ENCODE measurements at places on chromosomes 6 and 20.

DNA sequence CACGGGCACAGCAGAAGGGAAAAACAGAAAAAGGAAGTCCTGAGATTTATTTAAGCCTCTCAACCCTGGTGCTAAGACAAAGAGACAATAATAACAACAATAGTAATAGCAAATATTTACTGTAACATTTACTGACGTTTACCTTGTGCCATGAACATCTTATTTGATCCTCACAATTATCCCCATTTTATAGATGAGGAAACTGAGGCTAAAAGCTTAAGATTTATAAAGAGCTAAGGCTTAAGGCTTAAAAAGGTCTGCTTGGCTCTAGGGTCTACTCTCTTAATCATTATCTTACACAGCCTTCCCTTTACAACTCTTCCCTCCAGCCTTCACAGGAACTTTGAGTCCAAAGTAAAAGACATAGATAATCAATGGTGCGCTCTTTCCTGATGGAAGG lies 3.3 kb downstream of the WFDC3 start:
- no peak for DNase-seq

DNA sequence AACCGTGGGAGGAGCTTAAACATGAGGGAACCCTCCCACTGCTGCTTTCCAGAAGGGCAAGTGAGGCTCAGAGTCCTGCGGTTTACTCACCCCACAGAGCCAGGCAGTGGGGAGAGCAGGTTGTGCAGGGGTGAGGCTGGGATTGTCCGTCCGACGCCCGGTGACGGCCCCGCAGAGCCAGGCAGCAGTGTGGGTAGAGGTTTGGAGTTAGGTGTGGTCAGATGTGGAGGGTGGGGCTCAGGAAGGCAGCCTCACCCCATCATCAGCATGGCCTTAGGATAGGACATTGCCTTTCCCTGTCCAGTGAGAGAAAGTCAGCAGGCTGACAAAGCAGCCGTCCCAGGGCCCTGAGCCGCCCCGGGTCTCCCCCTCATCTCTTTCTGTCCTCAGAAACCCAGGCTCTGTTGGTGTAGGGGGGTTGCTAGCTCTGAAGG lies 234.6 kb downstream of the DLL1 start:
- DNase-seq = no peak

DNA sequence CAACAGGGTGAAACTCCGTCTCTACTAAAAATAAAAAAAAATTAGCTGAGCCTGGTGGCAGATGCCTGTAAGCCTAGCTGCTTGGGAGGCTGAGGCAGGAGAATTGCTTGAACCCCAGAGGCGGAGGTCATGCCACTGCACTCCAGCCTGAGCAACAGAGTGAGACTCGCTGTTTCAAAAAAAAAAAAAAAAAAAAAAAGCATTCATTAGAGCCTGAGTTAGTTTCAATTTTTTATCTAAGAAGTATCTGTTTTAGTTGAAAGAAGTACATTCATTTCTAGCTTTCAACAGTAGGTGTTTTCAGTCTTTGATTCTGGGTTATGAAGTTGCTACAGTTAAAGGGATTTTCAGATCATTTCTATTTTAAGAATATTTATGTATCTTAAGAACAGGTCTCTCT lies 42.2 kb downstream of the ZNF292 start:
- no peak for DNase-seq

- no peak for DNase-seq
Observed at GRCh38 chr20:58877050-58877975, 24.8 kb downstream of the GNAS start.

DNA sequence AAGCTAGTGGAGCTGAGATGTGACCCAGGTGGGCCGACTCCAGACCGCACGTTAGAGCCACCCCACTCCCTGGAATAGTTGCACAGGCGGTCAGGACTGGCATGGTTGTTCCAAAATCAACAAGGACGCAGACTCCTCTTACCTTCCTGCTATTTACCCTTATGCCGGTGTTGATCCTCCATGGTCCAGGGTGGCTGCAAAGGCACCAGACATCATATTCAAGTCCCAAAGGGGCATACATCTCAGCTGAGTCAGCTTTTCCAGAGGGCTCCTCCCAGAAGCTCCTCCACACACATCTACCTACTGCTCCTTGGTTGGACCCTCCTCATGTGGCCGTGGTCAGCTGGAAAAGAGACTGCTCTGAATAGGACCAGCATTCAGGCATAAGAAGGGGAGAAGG lies 112.2 kb downstream of the SYCP2 start:
- DNase-seq = no peak

DNA sequence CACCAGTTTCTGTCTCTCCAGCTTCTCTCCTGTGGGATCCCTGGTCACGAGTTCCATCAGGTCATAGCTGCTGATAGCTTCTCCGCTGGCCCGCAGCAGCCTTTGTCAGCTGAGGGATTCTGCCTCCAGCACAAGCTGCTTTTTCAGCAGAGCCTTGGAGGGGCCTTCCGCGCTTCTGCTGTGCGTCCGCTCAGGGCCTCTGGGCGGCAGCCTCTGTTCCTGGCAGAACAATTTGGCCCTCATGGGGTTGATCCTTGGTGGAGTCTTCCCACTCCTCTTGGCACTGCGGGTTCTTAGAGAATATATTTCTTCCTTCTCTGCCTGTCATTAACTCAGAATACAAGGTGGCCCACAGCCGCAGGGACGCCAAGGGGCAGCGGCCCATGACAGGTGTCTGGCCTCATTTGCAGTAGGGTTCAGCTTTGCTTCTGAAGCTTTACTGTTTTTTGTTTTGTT lies 158.8 kb downstream of the DTNBP1 start:
- DNase-seq = no peak

- no peak for DNase-seq
Observed at GRCh38 chr6:36436466-36436865, 6.2 kb downstream of the PXT1 start.

GRCh38 chr6:70289299-70289698 lies 13.6 kb downstream of the COL9A1 start:
- no peak for DNase-seq

GRCh38 chr20:11473983-11474382 lies 443.7 kb upstream of the BTBD3 start:
- DNase-seq = no peak

DNA sequence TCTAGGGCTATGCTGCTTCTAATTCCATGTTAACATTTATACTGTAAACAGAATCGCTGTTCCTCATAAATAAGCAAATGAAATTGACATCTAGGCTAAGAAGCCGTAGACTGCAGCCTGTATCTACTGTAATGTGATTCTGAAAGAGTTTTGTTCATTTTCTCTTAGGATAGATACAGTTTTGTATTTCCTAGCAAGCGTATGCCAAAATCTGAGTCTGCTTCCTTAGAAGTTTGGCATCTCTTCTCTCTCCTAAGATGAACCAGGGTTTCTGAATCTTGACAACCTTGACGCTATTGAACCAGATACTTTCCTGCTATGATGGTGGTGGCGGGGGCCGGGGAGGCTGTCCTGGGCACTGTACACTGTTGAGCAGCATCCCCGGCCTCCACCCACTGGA lies 198.0 kb downstream of the TSHZ2 start:
- DNase-seq = no peak
